ENCODE measurements at places on chromosomes 6 and 20. TPM values are rescaled to one million over a fixed set of nuclear protein-coding genes. Genes with fewer than 3 reads are reported as not detected.

DNA sequence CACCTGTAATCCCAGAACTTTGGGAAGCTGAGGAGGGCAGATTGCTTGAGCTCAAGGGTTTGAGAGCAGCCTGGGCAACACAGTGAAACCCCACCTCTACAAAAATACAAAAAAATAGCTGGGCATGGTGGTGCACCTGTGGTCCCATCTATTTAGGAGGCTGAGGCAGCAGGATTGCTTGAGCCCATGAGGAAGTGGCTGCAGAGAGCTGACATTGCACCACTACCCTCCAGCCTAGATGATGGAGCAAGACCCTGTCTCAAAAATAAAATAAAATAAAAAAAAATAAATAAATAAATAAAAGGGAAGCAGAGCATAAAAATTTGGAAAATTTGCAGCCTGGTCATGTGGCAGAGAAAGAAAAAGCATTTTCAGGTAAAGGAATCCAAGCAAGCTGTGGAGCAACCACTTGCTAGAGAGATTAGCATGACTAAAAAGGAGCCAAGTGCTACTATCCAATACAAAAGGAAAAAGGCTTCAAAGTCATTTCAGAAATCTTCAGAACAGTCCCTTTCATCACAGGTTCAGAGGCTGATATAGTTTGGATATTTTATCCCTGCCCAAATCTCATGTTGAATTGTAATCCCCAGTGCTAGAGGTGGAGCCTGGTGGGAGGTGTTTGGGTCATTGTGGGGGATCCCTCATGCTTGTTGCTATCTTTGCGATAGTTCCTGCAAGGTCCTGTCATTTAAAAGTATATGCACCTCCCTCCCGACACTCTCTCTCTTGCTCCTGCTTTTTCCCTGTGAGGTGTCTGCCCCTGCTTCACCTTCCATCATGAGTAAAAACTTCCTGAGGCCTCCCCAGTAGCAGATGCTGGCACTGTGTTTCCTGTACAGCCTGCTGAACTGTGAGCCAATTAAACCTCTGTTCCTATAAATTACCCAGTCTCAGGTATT is 11.2 kb upstream of the TTK start:
- no peak for DNase-seq

GRCh38 chr6:56072856-56073255 is 174.5 kb downstream of the COL21A1 start:
- DNase-seq = no peak

DNA sequence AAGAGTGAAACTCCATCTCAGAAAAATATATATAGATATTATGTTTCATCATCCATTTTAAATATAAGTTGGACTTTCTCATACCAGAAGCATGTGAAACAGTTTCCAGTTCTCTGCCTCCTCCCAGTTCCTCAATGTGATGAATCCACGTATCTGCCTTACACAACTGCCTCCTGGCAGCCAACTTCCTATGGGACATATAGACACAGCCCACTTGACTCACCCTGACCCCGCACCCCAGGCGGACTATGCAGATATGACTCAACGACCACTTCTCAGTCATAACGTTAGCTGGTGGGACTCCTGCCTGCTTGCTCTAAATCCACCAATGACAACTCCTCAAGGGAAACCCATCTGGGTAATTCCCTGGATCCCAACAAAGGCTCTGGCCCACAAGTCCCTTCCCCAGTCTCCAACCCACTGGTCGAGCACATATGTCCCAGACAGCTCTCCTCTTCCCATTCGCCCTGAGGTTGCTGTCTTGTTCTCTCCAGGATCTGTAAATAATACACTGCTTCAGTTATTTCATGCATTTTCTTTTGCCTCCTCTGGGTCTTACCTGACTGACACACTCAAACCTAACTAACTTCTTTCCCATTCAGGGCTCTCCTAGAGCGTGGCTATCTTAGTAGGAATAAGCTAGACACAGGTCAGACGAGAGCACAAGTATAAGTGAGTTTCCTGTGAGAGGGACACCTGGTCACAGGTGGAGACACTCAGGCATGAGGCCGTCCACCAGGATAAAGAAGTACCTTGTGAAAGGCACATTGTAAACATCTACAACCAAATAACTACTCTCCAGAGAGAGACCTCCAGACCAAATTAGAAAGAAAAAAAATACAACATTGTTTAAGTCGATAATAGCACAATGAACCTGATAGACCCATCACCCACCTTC is 548.5 kb downstream of the CD83 start:
- no peak for DNase-seq

DNA sequence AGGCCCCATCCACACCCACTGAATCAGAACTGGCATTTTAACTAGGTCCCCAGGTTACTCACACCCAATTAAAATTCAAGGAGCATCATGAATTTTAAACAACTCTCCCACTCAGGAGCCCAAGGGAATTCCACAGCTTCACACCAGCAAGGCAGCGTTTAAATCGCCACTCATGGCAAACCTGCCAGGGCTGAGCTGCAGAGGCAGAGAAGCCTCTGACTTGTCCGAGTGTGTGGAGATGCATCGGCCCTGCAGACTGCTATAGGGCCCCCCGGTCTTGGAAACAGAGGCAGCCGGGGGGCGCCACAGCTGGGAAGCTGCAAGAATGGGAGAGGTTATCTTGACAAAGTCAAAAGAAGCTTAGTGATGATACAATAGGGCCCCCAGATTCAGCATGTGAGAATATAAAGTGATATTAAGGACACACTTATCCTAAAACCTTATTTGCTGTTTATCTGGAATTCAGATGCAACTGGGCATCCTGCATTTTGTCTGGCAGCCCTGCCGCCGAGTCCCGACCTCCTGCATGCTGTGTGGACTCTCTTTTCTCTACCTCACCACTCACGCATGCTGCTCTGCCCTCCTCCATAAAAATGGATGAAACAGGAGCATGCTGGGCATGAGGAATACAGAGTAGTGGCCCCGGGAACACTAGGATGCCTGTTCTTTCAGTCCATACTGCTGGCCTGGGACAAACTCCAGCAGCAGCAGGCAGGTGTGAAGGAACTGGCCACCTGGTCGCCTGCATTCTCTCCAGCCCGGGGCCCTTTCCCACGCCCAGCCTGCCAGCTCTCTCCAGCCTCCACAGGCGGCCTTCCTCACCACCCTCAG is 126.1 kb downstream of the PXDC1 start:
- DNase-seq = no peak

DNA sequence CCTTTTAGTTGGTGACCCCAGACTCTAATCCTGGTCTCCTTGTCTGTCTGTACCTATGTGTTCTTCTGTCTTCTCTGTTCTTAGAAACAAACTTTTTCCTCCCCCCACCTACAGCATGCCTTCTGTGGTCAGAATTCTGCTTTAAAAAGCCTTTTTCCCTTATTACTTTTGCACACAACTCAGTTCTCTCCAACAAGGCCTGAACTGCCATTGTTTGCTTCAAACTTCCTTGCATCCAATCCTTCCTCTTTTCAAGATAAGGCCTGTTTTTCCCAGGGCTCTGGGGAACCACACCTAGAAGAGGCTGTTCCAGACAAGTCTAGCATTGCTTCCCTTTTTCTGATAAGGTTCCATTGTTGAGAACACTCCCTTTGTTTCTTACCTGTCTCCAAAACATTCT is 22.2 kb upstream of the NCOA3 start:
- no peak for DNase-seq

DNA sequence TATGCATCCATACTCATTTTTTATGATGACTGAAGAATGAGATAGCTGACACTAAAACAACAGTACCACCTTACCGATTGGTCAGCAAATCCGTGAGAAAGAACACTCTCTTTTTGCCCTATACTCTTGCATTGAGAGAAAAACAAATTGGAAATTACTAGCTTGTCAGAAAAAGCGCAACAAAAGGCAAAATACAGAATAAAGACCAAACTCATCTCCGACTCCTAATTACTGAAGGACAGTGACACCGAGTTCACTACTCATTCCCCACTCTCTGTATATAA is 2.1 kb downstream of the MCUR1 start:
- no peak for DNase-seq

GRCh38 chr6:20412682-20413073 is 11.0 kb downstream of the E2F3 start:
- DNase-seq = no peak

- no peak for DNase-seq
These were observed 120.4 kb downstream of the TOX2 start for GRCh38 chr20:44034965-44035635.

- no peak for DNase-seq
These were observed 126.8 kb upstream of the SAMD5 start for GRCh38 chr6:147381712-147382111.

GRCh38 chr20:768426-768978 is at the start of gene SLC52A3:
Gene SLC52A3, minus strand, starts transcription at chr20:768500. Its CDS starts 2,726 bp downstream, at chr20:765774.
- no peak for DNase-seq

DNA sequence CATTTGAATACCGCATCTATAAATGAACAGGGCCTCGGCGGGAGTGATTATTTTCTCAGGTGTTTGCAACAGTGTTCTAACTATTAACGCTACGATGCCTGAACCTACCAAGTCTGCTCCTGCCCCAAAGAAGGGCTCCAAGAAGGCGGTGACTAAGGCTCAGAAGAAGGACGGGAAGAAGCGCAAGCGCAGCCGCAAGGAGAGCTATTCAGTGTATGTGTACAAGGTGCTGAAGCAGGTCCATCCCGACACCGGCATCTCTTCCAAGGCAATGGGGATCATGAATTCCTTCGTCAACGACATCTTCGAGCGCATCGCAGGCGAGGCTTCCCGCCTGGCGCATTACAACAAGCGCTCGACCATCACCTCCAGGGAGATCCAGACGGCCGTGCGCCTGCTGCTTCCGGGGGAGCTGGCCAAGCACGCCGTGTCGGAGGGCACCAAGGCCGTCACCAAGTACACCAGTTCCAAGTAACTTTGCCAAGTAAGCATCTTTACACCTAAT is 70.9 kb downstream of the HFE start:
- DNase-seq = no peak

DNA sequence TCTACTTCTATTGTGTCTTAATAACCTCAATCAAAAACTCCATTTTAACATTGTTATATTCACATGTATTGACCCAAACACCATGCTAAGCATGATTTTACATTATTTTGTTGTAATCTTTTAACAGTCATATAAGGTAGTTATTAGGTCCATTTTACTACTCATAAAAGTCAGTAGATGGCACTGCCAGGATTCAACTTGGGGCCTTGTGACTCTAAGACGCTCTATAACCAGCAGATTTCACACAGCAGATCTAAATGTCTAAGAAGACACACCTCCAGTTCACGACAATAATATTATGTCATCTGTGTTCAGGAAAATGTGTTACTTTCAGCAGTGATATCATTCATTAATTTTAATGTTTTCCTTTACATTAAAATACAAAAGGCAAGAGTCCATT is 88.0 kb downstream of the FRK start:
- no peak for DNase-seq

- DNase-seq = no peak
These were observed 164.1 kb upstream of the CHD6 start for GRCh38 chr20:41782255-41782654.

DNA sequence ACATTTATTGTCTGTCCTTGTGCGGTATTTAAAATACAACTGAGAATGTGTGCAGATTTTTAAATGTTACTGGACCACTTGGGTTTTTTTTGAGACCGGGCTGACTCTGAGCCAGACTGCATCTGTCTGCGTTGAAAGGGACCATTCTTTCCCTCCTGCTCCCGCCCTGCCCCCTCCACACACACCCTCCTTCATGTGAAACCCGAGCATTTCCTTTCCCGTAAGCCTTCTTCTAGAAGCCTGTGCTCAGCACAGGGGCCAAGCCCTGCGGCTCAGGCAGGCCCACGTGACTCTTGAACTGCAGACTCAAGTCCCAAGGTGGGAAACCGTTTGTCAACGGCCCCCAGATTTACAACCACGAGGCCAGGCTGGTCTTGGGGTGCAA is 82.7 kb upstream of the FOXC1 start:
- peak; percentile 32 for DNase-seq

- DNase-seq = no peak
These were observed 3.8 kb upstream of the CHRNA4 start for GRCh38 chr20:63364801-63365585.

- no peak for DNase-seq
These were observed 24.5 kb downstream of the KIAA0408 start for GRCh38 chr6:127434651-127435050.

GRCh38 chr6:74871757-74872156 is 334.1 kb downstream of the COL12A1 start:
- no peak for DNase-seq

DNA sequence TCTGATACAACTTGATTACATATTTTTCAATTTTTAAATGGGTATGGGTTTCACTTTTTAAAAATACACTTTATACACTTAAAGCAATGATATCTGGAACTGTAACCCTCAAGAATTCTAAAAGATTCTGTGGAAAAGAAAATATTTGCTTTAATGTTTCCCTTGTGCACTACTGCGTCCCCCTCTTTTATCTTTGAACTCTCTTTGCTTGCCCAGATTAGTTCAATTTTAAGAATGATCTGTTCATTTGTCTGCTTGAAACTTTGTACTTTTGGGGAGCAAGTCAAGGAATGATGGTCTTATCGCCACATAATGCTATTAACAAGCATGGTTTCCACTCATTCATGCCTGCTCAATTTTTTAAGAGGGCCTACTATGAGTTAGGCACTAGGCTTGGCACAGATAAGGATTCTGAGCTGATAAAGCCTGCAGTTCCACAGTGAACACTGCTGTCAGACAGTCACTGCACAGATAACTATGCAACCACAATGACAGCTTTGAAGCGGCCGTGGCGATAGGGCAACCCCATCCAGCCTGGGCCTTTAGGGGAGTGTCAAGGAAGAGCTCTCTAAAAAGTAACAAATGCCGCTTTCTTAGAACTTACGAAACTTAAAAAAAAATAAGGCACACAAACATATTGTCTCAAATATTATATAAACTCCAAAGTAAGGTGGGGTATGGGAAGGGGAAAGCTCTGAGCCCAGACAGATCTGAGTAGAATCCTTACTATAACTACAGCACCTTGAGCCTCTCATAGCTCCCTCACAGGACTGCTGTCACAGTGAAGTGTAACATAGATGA is 29.7 kb downstream of the FYN start:
- DNase-seq = no peak

GRCh38 chr20:50123418-50123817 is 10.5 kb upstream of the UBE2V1 start:
- DNase-seq = no peak

DNA sequence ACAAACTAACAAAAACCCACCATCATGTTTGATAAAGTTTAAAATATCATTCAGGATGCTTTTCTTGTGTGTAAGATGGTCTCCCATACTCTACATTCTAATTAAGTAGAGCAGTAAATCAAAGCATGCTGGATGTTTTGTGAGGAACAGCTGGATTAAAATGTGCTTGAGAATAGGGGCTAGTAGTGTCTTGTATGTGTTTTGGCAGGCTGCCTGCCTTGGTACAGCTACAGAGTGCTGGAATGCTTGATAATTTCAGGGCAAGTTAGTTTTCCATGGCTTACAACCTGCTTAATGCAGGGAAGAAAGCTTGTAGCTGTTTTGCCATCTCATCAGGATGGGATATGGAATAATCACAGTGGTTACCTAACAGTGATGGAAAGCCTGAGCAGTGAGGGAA is 636.6 kb upstream of the MMS22L start:
- DNase-seq = no peak

Gene CGA
- not detected for polyA plus RNA-seq

Gene GLP1R
- 0.05 TPM for polyA plus RNA-seq

Gene MLIP
- polyA plus RNA-seq = 0.98 TPM

Gene SNRNP48
- 11.0 TPM for polyA plus RNA-seq

Gene PAX1
- not detected for polyA plus RNA-seq

Gene C20orf144
- 0.03 TPM for polyA plus RNA-seq

Gene RPS6KA2
- polyA plus RNA-seq = 67.0 TPM

All from urinary bladder (tissue), 4 donors.